Activated CD4-positive, alpha-beta T cell treated with anti-CD3 and anti-CD28 coated beads for 4 hours (primary cell): ENCODE measurements at places on chromosomes 6 and 20.
A peak's percentile ranks its signal among the peaks of the same experiment; 100 is the strongest.

GRCh38 chr6:42354702-42355101 is 97.0 kb downstream of the TRERF1 start:
- DNase-seq = no peak

DNA sequence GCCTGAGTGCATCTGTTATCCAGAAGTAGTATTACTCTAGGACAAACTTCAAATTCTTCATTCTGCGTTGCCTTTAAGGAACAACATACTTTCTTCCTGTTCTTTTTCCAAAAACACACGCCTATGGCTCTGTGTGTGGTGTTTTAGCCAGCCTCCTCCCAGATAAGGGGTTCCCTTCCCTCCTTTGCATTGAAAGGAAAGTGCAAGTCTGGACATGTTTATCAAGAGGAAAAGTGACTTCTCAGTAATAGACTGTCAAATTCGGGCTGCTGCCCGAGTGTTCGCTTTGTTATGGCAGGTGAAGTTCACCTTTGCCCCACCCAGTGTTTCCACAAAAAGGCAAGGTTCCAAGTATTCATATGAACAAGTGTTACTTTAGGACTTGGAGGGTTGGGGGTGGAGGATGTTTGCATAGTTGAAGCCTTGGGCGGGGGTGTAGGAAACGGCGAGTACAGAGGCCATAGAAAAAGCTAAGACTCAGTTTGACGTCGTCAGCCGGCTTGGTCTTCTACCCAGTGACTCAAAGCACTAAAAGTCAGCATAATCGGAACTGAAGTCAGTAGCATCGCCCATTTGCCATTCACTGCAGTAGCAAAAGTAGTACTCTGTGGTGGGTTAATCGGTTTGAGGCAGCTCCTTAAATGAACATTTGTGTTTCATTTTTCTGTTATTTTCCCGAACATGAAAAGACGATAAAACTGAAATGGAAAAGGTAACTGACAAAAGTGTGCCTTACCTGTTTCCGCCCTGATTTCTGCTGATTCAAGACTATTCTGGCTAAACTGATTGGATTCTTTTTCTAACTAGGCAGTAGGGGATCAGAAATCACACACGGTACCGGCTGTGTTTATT is 12.5 kb downstream of the PRDM1 start:
- peak; percentile 84 for DNase-seq

GRCh38 chr20:1567392-1568162 is 10.1 kb upstream of the SIRPD start:
- DNase-seq = no peak

DNA sequence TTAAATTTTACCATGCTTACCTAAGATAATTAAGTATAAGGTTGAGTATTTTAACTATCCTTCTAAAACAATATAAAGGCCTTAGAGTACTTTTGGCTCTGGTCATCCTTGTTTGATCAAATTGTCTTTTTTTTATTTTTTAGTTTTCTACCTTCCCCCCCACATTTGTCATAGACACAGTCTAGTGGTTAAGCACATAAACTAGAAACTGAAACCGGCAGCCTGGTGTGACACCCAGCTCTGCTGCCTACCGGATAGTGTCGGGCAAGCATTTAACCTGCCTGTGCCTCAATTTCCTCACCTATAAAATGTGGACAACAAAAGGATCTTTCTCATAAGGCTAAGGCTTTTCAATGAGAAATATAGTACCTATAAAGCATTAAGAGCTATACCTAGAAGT is 21.6 kb upstream of the TULP4 start:
- peak; percentile 55 for DNase-seq

GRCh38 chr6:89689732-89690131 is 51.2 kb upstream of the LYRM2 start:
- no peak for DNase-seq

- no peak for DNase-seq
These were observed 15.7 kb upstream of the OCSTAMP start for GRCh38 chr20:46566125-46566524.

GRCh38 chr6:163152701-163153100 is 261.8 kb upstream of the QKI start:
- DNase-seq = no peak

GRCh38 chr20:48843057-48843806 is 15.4 kb upstream of the PREX1 start:
- DNase-seq = no peak

- no peak for DNase-seq
These were observed 62.5 kb upstream of the TIAM2 start for GRCh38 chr6:154932515-154933027.

- DNase-seq = no peak
These were observed 396.2 kb upstream of the SLC35B3 start for GRCh38 chr6:8831366-8832152.

DNA sequence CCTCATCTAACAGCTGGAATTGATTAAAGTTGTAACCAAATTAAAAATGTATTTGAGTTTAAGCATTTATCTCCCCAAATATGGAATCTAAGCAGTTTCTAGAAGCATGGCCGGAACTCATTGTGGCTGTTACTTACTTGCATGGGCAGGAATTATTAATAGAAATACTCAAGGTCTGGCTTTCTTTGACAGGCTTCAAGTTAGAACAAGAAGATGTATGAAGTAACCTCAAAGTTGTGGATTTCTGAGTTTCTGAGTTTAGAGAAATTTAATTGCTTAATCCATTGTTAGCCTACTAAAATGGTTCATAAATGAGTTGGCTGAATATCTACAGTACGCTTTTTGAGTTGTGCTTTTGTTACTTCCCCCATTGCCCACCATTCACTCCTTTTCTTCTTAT is 7.7 kb downstream of the CARMIL1 start:
- no peak for DNase-seq

- no peak for DNase-seq
These were observed 9.2 kb downstream of the SLC4A11 start for GRCh38 chr20:3229798-3230197.

DNA sequence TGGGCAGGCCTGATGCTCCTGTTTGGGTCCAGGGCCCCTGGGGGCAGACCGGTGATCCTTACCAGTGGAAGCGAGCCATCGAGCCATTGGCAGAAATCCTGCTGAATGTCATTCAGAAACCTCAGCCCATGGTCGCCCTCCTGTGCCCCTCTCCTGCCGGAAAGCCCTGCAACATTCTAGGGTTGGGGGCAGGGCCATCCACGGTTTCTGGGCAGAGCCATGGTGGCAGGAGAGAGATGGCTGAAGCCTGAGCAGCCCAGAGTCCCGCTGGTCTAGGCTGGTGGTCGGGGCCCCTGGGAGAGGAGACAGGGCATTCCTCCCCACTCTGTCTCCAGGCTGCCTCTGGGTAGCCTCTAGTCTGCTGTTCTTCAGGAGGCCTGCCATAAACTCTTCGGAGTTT is 19.6 kb upstream of the CHMP4B start:
- no peak for DNase-seq

DNA sequence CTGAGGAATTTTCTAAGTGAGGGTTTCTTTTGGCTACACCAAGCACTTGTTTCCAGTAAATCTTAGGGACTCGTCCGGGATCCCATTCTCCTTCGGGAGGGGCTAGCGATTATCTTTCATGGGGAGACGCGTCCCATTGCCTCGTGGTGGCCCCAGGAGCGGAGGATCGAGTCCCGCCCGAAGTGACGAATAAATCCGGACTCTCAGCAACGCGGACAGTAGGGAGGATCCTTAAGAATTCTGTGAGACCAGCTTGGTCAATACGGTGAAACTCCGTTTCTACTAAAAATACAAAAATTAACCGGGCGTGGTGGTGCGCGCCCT is 69.1 kb upstream of the PRSS16 start:
- DNase-seq = no peak

DNA sequence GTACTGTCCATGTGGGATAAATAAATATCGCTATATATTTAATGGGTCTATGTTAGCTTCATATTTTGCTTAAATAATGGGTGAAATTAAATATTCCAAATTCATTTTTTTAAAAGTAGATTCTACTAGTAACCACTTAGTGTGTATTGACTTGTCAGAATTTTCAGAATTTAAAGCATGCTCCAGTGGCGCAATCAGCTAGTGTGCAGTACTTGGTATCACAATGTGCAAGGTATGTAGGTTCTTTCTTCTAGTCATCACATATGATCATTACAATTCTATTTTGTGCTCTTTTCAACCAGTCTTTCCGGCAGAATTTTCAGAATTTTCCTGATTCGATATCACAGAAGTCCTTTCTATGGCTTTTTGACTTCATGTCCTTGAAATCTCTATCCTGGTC is 32.6 kb downstream of the PDE7B start:
- no peak for DNase-seq

DNA sequence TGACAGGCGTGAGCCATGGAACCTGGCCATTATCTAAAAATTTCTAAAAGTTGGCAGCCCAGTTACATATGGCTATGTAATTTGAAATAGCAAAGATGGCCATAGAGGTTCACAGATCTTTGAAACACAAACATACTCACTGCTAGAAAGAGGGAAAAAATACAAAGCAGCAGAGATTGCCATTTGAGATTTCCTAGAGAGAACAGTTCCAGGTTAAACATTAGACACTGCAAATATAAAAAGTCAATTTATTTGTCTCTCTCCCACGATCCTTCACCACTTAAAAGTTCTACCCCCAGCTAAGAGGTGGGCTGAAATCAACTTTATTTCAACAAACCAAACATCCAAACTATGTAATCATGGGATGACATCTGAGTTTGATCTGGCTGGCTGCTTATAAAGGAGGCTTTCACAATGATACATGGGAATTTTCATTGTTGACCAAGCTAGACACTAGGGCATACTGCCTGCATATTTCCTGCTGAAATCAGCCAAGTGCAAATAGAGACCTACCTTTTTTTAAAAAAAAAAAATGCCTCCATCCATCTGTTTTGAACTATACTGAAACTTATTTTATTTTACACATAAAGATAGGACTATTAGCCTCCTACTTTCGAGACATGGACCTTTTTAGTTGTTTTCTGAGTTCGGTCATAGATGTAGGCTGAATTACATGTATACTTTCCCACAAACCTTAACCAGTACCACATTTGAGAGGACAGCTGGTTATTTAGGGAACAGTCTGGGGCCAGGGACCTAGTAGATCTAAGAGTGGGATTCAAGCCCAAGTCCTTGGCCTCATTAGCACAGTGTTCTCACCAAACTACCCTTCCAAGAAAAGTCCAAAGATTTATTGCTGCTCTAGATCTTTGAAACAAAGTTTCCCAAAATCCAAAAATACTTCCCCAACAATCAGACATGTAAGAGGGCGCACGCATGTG is 16.6 kb downstream of the DCDC2 start:
- no peak for DNase-seq

DNA sequence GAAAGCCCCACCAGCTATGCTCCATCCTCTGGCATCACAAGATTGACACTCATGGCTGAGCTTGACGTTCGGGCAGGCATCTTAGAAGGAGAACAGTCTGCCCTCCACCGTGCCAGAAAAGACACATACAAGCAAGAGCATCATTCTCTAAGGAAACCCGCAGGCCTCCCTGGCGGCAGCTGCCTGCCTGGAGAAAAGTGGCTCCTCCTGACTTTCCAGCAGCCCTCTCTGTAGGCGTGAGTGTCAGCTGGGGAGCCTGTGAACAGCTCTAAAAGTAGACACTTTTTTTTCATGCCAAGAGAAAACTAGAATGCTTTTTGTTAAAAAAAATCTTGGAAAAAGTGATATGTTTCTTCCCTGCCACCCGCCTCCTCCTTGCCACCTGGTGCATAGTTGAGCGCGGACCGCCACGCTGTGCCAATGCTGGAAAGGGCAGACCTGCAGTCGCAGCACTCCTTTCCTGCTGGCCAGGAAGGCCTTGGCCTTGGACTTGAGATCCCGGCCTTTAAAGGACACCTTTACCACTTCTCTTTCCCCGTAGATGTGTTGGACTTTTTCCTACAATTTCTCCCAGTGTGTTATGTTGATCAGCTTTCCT is 29.7 kb upstream of the INSM1 start:
- DNase-seq = no peak

- no peak for DNase-seq
These were observed 136.2 kb upstream of the INSM1 start for GRCh38 chr20:20231528-20232298.

DNA sequence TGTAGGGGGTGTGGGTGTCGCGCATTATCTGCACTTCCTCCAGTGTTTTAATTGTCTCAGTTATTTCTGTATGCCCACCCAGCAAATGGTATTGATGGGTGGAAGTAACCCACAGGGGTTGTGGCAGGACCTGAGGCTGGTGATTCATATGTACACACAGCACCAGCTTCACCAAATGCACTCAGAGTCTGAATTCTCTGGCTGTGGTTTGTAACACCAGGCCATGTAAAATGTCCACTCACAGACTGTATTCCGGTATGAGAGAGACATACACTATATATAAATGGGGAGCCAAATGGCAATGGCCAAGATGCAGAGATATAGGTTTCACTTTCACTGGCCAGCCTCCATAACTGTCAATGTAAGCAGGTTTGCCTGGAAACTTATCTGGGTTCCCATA is 76.3 kb upstream of the FBXL4 start:
- no peak for DNase-seq

GRCh38 chr6:109262261-109262660 is 120.0 kb downstream of the CD164 start:
- no peak for DNase-seq

- peak; percentile 45 for DNase-seq
These were observed 9.6 kb downstream of the IGF2R start for GRCh38 chr6:159978291-159979135.

- DNase-seq = no peak
These were observed 22.8 kb upstream of the CLDN20 start for GRCh38 chr6:155240905-155241600.

GRCh38 chr6:75499640-75500039 is 6.0 kb upstream of the FILIP1 start:
- DNase-seq = no peak

GRCh38 chr6:152094992-152095592 is 287.6 kb downstream of the ESR1 start:
- DNase-seq = no peak

DNA sequence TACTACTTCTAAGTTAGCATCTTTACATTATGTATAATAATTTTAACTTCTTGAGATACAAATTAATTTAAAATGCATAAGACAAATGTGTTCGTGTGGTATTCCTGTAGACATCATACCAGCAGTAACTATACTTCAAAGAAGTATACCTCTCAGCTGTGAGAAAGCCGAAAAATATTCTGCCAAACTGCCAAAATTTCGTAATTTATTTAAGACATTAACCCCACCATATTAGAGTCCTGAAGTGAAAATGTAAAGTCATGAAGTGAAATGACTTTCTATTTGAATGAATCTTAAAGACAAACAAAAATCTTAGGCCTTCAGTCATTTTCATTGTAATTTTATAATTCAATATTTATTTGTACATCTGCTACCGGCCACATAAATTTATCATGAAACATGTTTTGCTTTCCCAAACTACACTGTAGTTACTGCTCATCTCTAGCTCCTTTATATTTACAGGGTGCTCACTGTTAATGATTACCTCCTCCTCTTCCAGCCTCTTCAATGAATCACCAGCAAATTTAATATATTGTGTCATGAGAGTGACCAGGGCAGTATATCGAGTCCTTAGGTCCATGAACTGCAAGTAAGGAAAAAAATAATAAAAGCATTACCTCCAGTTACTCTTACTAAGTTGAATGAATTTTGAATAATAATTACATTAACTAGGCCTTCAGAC is 18.5 kb downstream of the DST start:
- DNase-seq = no peak
